ENCODE measurements at places on chromosomes 11 and 22.

DNA sequence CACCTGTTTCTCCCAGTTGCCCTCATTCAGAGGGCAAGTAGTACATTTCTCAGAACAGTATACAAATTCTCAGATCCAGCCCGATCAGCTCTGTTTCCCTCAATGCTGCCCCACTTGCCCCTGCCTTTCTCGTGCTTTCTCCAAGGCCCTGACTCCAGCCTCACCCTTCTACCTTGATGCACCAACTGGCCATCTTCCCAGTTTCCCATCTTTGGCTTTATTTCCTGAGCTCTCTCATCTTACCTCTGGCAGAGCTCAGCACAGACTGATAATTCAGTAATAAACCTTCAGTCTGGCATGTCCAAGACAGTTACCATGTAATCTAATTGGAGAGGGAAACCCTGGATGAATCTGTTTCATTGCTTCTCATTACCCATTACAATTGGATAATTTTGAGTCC, 184.5 kb upstream of the ISX start:
- DNase-seq: no peak

DNA sequence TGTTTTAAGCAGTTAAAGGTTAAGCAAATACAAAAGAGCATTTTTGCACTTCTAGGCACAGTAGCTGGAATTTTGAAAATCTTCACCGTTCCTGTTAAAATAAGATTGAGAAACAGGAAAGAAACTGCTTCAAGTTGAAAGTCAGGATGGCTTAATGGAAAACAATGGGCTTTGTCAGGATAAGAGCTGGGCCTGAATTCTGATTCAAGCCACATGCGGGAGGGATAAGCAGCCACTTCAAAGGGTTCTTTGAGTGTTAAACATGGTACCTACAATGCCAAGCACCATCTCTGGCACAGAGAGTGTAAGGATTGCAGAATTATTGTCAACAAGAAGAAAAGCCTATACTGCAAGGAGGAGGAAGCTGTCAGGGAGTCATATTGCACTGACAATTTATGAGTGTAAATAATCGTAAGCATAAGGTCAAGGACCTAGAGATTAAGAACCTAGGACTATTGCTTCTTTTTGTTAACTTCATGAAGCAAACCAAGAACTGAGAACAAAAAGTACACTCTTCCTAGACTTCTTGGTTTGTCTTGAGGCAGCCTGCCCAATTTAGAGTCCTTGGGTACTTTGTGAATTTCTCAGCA, 32.5 kb downstream of the MPPED2 start:
- DNase-seq: no peak

GRCh38 chr11:47943721-47944586, 36.4 kb upstream of the PTPRJ start:
- DNase-seq: no peak

DNA sequence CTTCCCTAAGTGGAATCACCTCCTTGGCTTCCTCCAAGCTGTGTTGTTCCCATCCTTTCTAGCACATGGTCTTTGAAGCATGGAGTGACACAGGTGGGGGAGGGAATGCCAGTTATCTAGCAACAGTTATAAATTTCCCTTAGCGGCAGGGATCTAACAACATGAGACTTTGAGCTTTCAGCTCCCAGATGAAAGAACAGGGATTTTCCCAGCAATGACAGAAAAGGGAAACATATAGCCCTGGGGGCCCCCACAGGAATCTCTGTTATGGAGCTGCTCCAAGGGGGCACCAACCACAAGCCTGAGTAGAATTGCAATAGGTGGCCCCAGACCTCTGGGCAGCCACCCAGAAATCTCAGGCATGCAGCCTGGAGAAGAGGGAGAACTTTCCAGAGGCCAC, 163.0 kb downstream of the GRIK4 start:
- DNase-seq: no peak

GRCh38 chr22:42670921-42671709, 21.9 kb upstream of the CYB5R3 start:
- DNase-seq: no peak
